ENCODE measurements at places on chromosomes 2 and 18.

- peak; percentile 12 for DNase-seq
Measured at GRCh38 chr2:28052691-28053090, 162.2 kb downstream of the BABAM2 start.

GRCh38 chr2:173553593-173553992, 198.9 kb downstream of the CDCA7 start:
- DNase-seq = no peak

DNA sequence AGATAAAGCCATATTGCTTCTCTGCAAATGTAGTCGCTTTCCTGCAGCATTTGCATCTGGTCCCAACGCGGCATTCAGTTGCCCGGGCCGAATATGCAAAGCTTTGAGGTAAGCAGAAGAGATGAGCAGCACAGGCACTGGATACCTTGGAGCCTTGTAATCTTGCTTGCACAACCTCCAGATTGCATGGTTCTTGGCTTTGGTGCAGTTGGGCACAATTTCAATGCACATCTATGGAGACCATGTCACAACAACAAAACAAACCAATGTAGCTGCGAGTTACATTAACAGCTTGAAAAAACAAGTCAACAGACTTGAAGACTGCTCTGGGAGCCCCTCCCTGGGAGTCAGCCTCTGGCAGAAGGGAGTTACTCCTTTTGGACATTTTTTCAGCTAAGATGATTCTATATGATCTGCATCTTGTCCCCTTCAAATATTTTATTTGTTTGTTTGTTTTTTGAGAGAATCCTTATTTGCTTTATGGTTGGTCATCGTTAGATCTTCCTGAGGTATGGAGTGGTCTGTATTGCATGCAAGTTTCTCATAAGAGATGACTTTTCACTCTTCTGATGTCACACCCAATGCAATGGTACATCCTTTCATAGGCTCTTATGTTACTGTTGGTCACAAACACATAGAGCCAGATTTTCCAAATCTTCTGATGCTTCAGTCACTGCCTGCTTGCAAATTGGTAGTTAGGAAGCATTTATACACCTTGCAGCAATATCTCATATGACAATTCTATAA, 113.5 kb downstream of the EFEMP1 start:
- peak; percentile 35 for DNase-seq

- DNase-seq = no peak
Measured at GRCh38 chr2:164761737-164762460, 79.7 kb downstream of the COBLL1 start.

GRCh38 chr2:198452327-198452726, 647.9 kb downstream of the PLCL1 start:
- no peak for DNase-seq

DNA sequence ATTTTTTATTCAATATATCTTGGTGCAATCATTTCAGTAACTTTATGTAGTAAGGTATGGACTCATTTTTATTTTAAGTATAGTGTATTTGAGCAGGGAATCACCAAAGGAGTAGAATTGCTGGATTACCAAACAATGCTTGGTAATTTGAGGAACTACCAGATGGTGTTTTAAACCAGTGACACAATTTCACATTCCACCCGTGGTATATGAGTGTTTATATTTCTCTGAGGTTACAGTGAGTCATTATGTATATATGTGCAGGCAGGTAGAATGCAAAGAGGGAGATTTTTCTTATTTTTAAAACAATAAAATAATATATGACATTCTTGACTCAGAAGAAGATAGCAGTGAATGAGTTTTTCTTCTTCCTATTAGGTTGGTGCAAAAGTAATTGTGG, 596.9 kb downstream of the DCC start:
- no peak for DNase-seq

GRCh38 chr2:48400553-48401164, 129.3 kb upstream of the STON1 start:
- no peak for DNase-seq

DNA sequence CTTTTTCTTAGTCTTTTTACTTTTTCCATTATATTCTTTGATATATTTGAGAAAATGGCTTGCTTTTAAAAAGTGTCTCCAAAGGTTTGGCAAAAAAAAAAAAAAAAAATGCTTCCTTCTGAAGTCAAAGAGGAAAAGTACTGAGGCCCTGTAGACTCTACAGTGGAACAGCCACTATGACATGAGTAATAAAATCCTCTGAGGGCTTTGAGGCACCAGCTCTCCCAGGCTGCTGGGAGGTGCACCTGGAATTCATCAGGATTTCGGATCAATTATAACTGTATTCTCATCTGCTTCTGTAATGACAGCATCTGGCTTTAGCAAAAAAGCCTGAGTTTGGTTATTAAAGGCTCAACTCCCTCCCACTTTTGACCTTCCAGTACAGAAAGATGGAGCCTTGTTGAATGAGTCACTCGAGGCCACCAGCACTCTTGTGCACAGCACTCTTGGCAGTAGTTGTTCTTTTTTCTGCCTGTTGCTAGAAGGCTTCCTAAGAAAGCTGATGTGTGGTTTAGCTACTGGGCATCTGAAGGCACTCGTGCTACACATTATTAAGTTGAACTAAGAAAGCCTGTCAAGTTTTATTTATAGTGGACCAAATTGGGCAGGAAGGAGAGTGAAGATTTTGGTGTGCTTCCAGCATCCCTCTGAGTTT, 131.3 kb downstream of the PRPF40A start:
- peak; percentile 90 for DNase-seq

DNA sequence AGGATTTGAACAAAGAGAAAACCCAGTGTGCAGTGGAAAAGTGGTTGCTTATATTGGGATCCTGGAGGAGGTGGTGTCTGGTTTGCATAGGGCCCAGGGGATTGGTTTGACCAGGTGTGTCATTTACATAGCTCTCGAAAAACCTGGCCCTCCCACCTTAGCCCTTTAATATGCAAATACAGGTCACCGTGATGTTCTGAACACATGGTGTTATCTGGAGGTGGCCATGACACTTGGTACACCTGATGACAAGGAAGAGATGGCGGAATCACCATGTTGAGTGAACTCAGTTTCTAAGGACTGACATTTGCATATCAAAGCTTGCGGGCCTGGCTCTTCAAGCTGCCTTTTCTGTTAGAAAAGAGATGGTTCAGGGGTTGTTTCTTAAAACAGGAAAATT, 2.3 kb upstream of the NAPG start:
- DNase-seq = no peak

GRCh38 chr2:73935641-73936040, 9.0 kb downstream of the DGUOK start:
- DNase-seq = no peak

GRCh38 chr2:176959614-176960013, 253.0 kb upstream of the HNRNPA3 start:
- no peak for DNase-seq

- DNase-seq = no peak
Measured at GRCh38 chr2:74297391-74297790, 45.8 kb downstream of the SLC4A5 start.

GRCh38 chr2:20178249-20178607, 46.7 kb downstream of the SDC1 start:
- DNase-seq = no peak

DNA sequence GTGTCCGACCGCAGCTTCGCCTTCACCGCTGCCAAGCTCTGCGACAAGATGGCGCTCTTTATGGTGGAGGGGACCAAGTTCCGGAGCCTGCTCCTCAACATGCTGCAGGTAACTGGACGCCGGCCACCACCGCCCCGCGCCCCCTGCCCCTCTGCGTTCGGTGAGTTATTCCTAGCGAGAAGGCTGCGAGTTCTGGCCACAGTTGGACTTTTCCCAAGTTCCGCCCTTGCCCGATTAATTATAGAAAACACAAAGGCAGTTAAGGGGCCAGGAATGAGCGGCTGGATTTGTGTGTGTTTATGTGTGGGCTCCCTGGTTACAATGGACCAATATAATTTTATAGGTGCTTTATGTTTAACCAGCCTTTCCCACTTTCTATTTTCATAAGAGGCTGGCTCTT, 189.2 kb downstream of the SMAD7 start:
- DNase-seq = no peak

DNA sequence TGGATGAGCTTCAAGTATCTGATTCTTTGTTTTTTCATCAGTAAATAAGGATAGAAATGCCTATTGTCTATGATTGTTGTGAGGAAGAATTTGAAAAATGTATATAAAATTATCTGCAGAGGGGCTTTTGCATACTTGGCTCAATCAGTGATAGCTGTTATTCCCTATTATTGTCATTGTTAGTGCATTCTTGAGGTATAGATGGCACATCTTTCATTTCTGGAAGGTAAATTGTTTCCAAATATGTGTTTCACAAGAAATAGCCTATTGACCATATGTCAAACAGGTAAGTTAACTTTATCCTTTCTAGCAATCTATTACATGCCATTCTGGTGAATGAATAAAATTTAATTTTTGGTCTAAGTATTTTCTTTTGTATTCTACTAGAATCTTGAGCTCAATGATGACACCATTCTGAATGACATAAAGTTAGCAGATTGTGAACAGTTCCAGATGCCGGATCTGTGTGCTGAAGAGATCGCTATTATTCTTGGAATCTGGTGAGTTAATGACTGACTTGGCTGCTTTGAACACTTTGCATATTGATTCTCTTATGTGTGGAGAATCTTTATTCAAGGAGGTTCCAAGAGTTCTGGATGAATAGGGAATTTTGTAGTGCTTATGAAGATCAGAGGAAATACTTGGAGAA, 44.2 kb downstream of the TTC27 start:
- no peak for DNase-seq

DNA sequence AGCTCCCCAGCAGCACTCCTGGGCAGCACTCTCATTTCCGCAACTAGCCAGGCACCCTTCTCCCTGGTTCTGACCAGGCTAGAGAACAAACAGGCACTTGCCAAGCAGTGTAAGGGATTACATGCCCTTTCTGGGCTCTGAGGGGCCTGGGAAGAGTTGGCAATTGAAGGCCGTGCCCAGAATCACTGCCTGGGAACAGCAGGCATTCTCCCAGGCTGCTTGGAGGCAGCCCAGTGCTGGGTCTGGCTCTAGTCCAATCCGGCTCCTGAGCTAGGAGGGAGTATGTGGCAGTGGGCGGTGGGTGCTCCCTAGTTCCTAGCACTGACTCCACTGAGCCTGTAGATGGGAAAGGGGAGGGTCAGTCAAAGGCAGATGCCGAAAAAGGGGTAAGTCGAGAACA, 34.1 kb upstream of the SP3 start:
- no peak for DNase-seq

All from renal cortical epithelial cell (primary cell).